Hepatocyte (in vitro differentiated cells): ENCODE measurements at places on chromosomes 1 and 21. TPM values are rescaled to one million over a fixed set of nuclear protein-coding genes. Genes with fewer than 3 reads are reported as not detected.

- DNase-seq: no peak
Measured at GRCh38 chr1:223631956-223632355, 33.5 kb downstream of the CAPN8 start.

DNA sequence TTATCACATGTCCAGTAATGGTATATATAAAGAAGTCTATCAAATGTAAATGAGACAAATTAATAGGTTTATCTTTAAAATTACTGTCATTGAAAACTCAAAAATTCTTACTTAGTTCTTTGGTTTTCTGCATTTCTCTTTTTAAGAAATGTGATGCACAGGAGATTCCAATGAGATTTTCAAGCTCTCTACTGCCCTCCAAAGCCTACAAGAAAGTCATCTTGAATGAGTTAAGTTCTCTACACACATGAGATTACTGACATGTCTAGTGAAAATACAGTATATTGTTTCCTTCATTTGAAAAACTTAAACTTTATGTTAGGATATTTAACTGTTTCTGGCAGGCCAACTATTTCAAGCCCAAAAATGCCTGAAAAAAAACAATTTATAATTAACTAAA lies 68.8 kb downstream of the ITGB3BP start:
- peak; percentile 21 for DNase-seq

DNA sequence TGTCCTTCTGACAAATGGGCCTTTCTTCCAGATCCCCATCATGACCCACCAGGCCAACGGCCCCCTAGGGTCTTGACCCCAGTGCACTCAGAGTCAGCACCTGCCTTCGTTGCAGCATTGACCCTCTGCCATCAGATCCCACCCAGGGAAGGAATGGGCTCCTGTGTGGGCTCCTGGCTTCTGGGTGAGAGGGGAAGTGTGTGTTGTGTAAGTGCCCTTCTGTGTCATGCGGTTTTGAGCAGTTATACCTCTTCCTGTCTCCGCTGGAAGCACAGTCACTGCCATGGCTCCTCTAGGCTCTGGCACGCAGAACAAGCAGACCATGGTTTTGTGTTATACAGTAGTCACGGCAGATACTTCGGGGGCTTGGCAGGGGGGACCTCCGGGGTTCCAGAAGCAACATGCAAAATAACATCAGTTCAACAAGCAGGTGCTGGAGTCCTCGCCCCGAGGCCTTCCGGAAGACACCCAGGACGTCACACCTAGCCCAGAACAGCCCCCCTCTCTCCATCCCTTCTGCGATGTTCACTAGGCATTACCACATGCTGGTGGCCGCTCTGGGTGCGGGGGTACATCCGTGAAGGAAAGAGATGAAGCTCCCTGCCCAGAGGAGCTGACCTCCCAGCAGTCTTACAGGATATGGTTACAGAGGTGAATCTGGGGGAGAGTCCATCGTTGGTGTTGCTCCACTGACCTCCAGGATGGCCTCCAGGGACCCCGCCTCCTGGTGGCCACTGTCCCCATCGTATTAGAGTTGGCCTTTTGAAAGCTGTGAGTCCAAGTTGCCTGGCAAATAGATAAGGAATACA lies 17.4 kb upstream of the KCNAB2 start:
- no peak for DNase-seq

Gene ZNF593OS
- 0.10 TPM in 1 of 2 replicates, not detected in the other for total RNA-seq

Gene GGPS1
- 32.6 and 40.6 TPM in 2 replicates for total RNA-seq

Gene CACNA1E
- 1.7 and 1.8 TPM in 2 replicates for total RNA-seq

DNA sequence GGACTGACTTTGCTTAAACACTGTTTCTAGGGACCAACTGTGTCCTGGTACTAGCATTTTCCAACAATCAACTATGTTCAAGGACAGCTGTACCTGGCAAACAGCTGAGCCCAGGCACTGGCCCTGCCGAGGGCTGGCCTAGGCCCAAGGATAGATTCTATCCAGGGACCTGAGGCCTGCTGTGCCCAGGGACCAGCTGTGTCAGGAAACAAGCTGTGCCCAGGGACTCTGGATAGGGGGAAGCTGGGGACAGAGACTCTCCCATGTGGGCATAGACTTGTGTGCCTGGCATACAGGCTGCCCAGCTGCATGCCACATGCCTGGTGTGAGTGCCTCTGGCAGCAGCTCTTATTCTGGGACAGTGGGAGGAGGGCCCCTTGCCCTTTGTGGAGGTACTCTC lies 38.1 kb upstream of the POU3F1 start:
- no peak for DNase-seq

Gene LEMD1
- total RNA-seq: 2.4 TPM in 1 of 2 replicates, not detected in the other

Gene S1PR1
- 8.7 and 9.3 TPM in 2 replicates for total RNA-seq

- no peak for DNase-seq
Measured at GRCh38 chr1:30748098-30748698, 9.4 kb downstream of the LAPTM5 start.

DNA sequence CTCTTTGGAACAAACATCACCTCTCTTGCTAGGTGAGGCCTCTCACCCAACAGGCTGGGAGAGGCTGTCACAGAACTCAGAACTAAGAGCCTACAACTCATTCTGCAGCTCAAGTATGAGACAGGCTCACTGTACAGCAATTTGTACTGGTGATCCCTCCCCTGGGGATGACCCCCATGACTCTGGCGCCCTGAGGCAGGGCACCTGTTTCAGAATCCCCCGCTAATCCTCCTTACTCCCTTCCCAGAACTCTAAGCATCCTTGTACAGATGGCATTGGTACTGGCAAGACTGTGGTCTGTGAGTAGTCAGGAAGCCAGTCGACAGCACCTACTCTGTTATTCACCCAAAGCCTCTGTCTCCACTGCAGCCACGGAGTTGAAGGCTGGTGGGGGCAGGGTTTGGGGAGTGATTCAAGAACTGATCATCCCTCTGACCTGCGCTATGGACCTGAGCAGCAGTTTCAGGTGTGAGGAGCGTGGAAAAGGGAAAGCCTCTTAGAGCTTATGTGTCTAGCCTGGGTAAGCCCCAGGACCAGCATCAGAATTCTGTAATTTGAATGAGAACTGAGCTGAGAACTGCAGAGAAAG lies 655.5 kb downstream of the KIF26B start:
- DNase-seq: no peak

GRCh38 chr1:204544321-204544720 lies 28.1 kb downstream of the MDM4 start:
- DNase-seq: no peak

- no peak for DNase-seq
Measured at GRCh38 chr1:191889623-191890003, 268.6 kb upstream of the RGS18 start.

- no peak for DNase-seq
Measured at GRCh38 chr1:229226796-229227195, 44.1 kb upstream of the RAB4A start.

GRCh38 chr1:206496131-206496793 lies 11.1 kb upstream of the RASSF5 start:
- DNase-seq: no peak

Gene OR2T33
- not detected in 2 replicates for total RNA-seq

DNA sequence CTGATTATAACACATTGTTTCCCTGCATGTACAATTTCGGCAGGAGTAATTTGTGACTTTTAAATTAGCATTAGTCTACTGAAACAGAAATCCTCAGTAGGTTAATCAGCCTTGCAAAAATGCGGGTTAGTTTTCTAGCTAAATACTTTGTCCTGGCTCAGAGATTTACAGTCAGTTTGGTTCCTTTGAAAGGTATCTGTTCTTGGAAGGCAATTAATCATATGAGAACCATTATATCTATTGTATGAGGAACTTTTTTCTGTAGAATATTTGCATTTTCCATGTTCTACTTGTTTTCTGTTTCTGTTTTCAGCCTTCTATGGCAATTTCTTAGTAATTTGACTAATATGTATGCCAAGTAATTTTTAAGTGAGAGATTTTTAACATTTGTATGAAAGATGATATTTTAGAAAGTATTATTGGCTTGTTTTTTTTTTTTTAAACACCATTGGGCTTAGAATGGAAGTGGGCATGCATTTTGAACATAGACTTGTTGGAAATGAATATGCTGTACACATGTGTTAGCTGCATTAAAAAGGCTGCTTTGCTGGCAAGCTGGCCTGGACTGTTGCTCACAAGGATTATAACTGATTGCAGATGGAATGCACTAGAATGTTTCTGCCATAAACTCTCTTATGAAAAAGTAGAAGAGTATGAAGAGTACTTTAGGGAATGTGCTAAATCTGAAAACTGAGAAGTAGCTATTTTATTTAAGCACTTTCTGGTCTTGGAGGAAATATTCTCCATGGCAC lies 26.2 kb downstream of the KIF1B start:
- DNase-seq: no peak

DNA sequence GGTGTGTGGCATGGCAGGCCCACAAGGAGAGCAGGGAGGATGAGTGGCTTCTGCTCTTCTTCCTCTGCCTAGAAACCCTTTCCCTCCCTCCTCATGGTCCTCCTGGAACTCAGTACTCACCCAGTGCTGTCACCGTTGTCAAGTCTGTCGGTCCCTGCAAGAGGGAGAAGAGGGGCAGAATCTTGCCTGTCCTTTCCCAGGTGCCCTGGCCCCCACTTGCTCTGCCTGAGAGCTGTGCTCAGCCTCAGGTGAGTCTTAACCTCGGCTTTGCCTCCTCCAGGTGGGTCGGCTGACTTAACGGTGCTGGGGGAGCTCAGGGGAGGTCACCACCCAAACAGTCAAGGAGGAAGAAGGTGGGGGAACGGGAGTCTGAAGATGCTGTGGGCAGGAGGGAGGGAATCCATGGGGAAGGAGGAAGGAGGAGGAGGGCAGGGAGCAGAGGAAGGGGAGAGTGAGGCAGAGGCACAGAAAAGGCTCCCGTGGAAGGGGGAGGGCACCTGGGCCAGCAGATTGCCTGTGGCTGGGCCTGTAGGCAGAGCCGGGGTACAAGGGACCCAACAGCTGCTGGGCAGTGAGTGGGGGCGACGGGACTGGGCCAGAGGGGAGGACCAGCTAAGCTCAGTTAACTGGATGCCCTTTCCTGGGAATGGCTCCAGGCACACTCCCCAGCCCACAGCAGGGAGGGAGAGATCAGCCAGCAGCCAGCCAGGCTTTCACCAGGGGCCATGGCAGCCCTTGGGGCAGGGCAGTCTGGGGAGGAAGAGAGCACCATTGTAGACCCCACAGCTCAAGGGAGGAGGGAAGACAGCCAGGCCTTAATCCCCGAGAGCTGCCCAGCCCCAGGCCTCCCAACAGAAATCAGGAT lies 26.3 kb downstream of the CTNNBIP1 start:
- DNase-seq: no peak

DNA sequence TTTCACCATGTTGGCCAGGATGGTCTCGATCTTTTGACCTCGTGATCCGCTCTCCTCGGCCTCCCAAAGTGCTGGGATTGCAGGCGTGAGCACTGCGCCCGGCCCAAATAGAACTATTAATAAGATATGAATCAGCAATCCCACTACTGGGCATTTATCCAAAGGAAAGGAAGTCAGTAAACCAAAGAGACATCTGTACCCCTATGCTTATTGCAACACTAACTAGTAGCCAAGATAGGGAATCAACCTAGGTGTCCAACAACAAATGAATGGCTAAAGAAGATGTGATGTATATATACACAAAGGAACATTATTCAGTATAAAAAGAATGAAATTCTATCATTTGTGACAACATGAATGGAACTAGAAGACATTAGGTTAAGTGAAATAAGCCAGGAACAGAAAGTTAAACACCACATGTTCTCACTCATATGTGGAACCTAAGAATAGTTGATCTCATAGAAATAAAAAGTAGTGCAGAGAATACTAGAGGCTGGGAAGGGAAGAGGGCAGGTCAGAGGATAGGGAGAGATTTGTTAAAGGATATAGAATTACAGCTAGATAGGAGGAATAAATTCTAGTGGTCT lies 48.8 kb downstream of the XPR1 start:
- DNase-seq: no peak

- DNase-seq: peak; percentile 38
Measured at GRCh38 chr1:202806845-202807450, 1.3 kb downstream of the KDM5B start.

DNA sequence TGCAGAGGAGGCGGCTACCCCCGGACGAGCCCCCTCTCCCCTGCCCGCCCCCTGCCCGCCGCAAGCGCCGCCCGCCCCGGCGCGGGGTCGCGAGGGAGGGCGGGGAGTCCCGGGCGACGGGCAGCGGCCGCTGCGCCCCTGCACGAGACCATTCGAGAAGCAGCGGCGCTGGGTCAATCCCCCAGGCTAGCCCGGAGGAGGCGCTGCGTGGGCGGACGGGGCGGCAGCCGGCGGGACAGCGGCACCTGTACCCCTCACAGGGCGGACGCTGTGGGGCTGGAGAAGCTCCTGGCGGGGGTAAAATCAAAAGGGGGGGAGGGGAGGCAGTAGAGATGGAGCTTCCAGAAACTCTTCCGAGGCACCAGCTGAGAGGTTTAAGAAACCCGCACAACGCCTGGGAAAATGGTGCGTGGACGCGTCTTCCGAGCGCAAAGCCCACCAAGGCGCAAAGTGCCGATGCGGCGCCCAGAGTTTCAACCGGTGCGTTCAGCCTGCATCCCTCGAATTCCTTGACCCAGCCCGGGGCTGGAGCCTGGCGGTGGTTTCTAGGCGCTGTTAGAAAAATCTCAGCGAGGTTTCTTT lies at the start of gene PLPPR5:
Gene PLPPR5 (minus strand): TSS at position 1 of the 582 bp plus-strand sequence. CDS start 190 bp downstream, outside the sequence.
- peak; percentile 42 for DNase-seq

GRCh38 chr1:167860231-167860923 lies 53.6 kb downstream of the ADCY10 start:
- DNase-seq: no peak

DNA sequence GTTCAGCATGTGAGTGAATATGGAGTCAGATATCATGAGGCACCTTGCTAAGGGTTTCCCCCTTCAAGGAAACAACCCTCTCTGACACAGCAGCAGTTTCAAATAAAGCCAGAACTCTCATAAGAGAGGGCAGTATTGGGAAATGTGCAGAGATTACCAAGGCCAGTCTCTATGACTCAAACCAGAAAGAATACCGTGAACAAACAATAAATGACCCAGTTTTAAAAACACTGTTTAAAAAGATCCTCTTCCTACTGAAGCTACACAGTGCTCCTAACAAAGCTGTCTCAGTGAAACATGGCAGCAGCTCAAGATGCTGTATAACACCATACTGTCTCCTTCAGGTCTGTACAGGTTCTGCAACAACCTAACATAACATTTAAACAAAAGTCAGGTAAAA lies 102.6 kb downstream of the KIAA0319L start:
- DNase-seq: peak; percentile 23

DNA sequence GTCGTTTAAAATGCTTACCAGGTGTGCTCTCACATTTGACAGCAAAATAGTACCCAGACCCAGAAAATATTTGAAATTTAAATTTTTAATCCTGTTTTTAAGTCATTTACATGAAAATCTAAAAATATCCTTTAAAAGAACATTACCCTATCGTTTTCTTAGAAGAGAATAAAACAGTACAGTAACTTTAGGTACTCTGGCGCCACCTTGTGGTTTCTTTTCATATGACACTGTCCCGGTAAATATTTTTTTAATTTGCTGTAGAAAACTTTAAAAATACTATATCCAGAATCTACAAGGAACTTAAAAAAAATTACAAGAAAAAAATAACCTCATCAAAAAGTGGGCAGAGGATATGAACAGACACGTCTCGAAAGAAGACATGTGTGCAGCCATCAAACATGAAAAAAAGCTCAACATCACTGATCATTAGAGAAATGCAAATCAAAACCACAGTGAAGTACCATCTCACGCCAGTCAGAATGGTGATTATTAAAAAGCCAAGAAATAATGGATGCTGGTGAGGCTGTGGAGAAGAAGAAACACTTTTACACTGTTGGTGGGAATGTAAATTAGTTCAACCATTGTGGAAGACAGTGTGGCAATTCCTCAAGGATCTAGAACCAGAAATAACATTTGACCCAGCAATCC lies 129.2 kb downstream of the RGS21 start:
- peak; percentile 66 for DNase-seq
